ENCODE measurements at places on chromosomes 11 and 22.

DNA sequence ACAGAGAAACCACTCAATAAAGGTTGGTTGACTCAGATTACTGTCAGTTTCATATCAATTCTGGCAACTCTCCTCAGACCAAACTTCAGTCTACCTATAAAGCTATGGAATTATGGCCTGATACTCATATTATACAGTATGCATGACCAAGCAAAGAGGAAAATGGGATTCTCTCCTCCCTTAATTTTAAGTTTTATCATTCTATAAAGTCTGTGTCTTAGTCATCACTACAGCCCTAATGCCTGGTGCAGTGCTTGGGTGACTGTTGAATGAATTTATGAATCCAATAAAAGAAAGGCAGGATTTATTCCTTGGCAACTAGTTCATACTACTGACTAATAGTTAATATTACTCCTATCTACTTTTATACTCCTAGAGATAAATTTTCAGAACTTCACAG is 37.6 kb upstream of the GRAMD1B start:
- no peak for DNase-seq

GRCh38 chr11:111427471-111427912 is 48.4 kb upstream of the POU2AF1 start:
- DNase-seq, result no peak

DNA sequence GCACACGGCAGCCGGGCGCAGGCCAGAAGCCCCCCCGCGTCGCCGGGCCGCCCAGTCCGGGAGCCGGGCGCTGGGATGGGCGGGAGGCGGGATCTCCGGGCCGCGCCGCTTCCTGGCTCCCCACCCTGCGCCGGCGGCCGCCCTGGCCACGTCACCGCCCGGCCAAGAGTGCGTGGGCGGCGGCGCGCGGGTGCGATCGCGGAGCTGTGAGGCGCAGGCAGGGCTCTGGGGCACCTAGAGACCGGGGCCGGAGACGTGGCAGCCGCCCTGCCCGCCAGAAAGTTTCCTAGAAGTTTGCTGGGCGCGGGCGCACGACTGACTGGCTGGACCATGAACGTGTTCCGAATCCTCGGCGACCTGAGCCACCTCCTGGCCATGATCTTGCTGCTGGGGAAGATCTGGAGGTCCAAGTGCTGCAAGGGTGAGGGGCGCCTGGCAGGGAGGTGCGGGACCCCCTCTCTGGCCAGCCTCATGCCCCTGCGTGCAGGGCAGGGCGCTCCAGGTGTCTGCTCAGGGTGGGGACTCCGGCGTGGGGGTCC is at the start of gene KDELR3:
Gene KDELR3 (plus strand): TSS at position 193 of the 539 bp plus-strand sequence. CDS start 138 bp downstream, at position 331.
- DNase-seq, result no peak

DNA sequence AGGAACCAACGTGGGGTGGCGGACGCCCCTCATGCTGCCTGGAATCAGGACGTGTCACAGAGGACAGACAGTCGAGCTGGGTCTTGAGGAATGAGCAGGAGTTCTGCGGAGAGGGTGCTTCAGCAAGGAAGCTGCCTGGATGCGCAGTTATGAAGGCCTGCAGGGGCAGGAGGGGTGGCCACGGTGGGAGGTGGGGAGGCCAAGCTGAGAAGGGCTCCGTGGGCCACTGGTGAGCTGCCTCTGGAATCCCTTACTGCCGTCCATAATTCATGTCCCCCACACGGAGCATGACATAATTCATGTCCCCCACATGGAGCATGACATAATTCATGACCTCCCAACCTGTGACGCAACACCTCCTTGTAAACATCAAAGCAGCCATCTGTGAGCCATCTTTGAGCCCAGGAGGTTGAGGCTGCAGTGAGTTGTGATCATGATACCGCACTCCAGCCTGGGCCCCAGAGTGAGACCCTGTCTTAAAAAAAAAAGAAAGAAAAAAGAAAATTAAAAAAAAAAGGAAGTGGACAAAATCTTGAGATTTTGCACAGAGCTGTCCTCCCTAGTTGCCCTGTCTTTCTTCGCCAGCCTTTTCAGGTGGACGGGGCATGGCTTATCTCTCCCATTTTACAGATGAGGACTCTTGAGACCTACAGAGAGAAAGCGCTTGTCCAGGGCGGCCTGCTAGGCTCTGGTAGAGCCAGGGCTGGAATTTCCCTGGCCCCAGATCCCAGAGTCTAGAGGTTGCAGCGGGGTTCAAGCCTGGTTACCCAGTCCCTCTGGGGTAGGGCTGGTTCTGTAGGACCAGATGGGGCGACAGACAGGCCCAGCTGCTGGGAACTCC is 24.3 kb upstream of the PICK1 start:
- no peak for DNase-seq

DNA sequence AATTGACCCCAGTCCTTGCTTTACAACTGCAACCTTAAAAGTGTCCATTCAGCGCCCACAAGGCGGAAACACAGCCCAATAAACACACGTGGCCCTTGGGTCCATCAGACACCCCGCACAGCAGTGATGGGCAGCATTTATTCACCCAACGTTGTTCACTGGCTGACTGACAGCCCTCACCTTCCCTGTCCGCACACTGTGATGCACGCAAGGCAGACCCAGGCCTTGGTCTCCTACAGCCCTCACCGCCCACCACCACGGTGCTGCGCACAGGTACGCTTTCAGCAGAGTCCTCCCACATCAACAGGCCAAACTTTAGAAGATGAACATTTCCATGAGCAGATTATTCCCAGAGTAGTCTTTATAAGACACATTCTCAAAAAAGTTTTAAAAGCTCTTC is 20.7 kb upstream of the PHLDA2 start:
- no peak for DNase-seq

- DNase-seq, result peak; percentile 91
Observed at GRCh38 chr22:29766632-29767170, at the start of gene ZMAT5. TSS of gene ZMAT5 (minus strand) at chr22:29767007. CDS start at chr22:29748544, 18,463 bp downstream.

GRCh38 chr22:44869196-44869595 is 116.8 kb downstream of the ARHGAP8 start:
- DNase-seq, result no peak

- no peak for DNase-seq
Observed at GRCh38 chr22:43396934-43397457, 14.8 kb upstream of the MPPED1 start.

DNA sequence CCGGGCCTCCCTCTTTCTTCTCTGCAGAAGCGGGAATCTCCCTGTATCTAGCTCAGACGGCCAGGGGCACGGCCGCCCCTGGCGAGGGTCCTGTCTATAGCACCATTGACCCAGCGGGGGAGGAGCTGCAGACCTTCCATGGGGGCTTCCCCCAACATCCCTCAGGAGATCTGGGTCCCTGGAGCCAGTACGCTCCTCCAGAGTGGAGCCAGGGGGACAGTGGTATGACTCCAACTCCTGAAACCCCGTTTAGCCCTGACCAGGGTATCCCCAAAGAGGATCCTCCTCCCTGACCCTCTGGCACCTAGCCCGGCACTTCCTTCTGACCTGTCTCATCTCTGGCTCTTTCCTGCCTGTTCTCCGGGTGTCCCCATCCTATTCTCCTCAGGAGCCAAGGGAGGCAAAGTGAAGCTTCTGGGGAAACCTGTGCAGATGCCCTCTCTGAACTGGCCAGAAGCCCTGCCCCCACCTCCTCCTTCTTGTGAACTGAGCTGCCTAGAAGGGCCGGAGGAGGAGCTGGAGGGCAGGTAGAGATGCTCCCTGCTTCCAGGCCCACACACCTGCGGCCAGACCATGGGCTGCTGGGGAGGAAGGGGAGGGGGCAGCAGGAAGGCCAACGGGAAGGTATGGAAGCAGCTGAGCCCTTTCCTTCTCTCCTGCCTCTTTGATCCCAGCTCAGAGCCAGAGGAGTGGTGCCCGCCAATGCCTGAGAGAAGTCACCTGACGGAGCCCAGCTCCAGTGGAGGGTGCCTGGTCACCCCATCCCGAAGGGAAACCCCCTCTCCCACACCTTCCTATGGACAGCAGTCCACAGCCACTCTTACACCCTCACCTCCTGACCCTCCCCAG is 12.9 kb downstream of the ROBO3 start:
- DNase-seq, result no peak

GRCh38 chr11:74185285-74185684 is 14.2 kb downstream of the PPME1 start:
- no peak for DNase-seq

- DNase-seq, result no peak
Observed at GRCh38 chr22:45421349-45422055, 8.0 kb downstream of the RIBC2 start.

DNA sequence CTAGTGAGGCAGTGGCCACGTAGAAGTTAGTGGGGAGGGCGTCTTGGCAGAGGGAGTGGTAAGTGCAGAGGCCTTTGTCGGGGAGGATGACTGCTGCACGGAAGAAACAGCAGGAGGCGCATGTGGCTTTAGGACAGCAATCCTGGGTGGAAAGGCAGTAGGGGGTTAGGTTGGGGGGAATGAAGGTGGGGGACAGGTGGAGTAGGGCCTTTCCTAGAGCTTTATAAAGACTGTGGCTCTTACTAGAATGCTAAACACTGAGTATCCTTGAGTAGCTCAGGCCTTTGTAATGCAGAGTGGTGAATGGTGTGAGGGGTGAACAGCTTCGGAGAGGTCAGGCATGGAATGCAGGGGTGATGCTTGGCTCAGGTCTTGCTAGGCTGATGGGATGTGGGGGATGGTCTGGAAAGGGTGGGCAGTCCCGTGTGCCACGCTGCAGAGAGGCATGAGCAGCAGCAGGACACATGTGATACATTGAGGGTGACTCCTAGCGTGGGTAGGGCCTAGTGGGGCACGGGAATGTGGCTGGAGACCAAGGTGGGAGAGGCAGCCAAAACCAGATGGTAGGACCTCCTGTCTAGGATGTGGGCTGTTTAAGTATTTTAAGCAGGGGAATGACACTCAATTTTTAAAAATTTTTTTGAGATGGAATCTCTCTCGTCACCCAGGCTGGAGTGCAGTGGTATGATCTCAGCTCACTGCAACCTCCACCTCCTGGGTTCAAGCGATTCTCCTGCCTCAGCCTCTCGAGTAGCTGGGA is 19.2 kb downstream of the AP2A2 start:
- DNase-seq, result peak; percentile 72

DNA sequence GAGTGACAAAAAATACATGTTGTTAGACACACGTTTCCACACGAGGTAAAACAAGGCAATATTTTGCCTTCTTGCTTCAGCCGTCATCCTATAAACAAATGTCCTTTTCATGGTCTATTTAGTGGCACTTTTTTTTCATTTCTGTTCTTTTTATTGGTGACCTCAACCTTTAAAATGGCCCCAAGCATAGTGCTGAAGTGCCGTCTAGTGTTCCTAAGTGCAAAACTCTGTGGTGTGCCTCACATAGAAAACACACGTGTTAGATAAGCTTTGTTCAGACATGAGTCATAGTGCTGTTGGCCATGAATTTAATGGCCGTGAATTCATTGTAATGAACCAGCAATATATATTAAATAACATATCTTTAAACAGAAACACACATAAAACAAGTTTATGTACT is 15.6 kb downstream of the OVCH2 start:
- no peak for DNase-seq

DNA sequence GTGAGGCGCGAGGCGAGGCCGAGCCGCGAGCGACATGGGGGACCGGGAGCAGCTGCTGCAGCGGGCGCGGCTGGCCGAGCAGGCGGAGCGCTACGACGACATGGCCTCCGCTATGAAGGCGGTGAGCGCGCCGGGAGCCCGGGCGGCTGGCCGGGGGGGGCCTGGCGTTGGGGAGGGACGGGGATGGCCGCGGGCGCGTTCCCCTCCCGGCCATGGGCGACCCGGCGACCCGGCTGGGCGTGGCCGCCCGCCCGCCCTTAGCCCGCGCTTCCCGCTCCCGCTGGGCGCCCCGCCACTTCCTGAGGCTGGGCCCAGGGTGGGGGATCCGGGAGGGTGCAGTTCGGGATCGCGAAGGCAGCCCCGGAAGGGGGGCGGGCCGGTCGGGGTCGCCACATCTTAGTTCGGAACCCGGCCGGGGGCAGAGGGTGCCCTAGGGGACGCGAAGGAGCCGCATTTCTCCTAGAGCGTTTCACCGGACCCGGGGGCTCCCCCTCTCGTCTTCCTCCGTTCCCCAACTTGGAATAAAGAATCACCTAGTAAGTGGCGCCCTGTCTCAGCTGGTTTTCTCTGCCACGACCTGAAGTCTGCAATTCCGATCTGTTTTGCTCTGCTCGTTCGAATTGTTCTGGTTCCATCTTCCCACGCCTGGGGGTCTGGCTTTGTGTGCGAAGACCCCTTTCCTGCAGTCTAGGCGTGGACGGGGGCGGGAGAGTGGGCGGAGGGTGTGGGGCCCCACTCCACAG is 536 bp downstream of the YWHAH start:
- peak; percentile 71 for DNase-seq

DNA sequence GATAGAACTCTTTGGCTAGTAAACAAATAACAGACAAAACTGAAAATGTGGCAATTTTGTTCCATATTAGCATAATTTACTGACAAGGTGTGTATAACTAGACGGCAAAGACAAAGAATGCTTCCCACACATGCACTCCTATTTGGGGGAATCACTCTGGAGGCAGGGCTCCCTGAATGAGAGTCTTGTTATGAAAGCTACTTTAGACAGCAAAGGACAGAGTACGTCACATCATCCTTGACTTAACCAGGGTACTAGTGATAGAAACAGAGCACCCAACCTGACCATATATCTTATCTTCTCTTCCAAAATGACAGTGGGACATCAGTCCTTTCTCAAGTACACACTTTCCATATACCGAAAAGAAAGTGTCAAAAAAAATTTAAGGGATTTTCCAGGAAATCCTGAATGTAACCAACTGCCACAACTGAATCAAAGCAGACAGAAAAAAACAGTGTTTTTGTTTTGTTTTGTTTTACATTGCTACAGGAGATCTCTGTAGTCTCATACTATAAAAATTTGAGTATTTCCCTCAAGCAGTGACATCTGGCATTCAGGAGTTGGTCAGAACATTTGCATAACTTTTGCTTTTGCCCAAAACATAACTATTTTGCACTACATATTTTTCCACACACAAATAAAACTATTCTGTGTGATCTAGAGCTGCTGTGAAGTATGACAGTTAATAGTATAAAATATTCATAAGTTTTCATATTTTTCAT is 98.9 kb downstream of the ARHGAP20 start:
- DNase-seq, result no peak
